ENCODE measurements at places on chromosomes 11 and 22.

- no peak for DNase-seq
Measured at GRCh38 chr11:70535191-70535971, 137.1 kb downstream of the CTTN start.

- DNase-seq = no peak
Measured at GRCh38 chr11:106971864-106972263, 46.4 kb downstream of the GUCY1A2 start.

DNA sequence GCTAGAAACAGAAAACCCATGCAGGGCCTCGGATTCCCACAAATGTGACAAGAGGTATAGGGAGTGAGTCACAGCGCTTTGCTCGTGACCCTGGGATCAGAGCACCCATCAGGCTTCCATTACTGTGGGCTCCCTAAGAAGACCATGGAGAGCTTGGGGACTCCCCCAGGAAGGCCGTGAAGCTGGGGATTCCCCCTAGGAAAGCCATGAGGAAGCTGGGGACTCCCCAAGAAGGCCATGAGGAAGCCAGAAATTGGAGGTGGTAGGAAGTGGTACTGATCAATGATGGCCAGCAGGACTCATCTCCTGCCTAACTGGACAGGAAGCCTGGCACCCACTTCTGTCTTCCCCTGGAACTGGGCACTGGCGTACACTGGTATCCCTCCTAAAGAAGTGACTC lies 10.1 kb upstream of the DCPS start:
- DNase-seq = no peak

GRCh38 chr11:130737866-130738431 lies 178.3 kb downstream of the SNX19 start:
- peak; percentile 87 for DNase-seq

DNA sequence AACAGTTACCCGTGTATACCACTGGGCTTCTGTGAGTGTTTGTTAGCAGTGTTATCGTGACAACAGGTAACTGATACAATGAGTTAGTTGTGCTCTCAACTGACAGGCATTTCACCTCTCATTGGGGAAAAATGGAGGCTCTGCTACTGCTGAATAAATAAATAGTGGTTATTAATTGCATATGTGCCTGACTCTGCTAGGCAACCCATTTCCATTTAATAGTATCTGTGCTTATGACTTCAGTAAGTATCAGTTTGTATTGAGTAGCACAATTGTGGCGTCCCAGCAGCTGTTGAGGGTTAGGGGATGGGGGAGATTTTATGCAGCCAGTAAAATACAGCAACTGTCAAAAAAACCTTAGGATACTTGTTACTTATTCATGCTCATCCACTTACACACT lies 123.4 kb upstream of the SEZ6L start:
- no peak for DNase-seq

- no peak for DNase-seq
Measured at GRCh38 chr22:39994566-39995392, at the start of gene FAM83F. Gene FAM83F (plus strand): TSS chr22:39994954. CDS start chr22:39995043, 89 bp downstream.

DNA sequence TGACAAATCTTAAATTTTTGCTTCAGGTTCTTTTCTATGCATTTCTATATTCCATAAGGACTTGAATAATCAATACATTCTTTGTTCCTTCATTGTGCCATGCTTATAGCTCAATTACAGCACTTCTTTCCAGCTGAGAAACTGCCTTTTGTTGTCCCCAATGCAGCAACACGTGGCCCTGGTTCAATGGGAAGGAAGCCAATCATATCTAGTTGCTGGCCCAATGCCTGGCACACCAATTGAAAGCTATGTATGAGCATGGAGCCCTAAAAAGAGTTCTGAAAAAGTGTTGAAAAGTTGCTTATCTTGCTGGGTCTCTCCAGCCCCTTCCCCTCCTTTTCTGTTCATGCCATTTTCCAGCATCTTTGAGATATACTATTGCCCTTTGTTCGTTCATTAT lies 448.0 kb upstream of the FAT3 start:
- no peak for DNase-seq

Measured in posterior vena cava (tissue), 2 donors.